ENCODE measurements at places on chromosomes 6 and 20. TPM values are rescaled to one million over a fixed set of nuclear protein-coding genes. Genes with fewer than 3 reads are reported as not detected.

CALHM4 gene
- not detected for total RNA-seq

LKAAEAR1 gene
- not detected for total RNA-seq

C20orf96 gene
- 70.1 TPM for total RNA-seq

C20orf141 gene
- total RNA-seq, result not detected

MYH7B gene
- 0.98 TPM for total RNA-seq

NFYA gene
- 62.7 TPM for total RNA-seq

C20orf144 gene
- 0.27 TPM for total RNA-seq

XKR7 gene
- total RNA-seq, result 2.7 TPM

KCNK5 gene
- 2.3 TPM for total RNA-seq

TAAR9 gene
- total RNA-seq, result not detected

MOG gene
- not detected for total RNA-seq

EYA2 gene
- total RNA-seq, result 0.73 TPM

IER3 gene
- total RNA-seq, result 23.2 TPM

KCNK15 gene
- total RNA-seq, result 0.27 TPM

CLPSL2 gene
- total RNA-seq, result not detected

RPS18 gene
- 1,974 TPM for total RNA-seq

NMBR gene
- 0.74 TPM for total RNA-seq

CRISP3 gene
- total RNA-seq, result not detected

ADGRB3 gene
- 1.8 TPM for total RNA-seq

SPATS1 gene
- not detected for total RNA-seq

CAGE1 gene
- total RNA-seq, result not detected

IL17A gene
- not detected for total RNA-seq

NKX2-4 gene
- not detected for total RNA-seq

BEND3 gene
- 22.4 TPM for total RNA-seq

C20orf204 gene
- total RNA-seq, result 3.3 TPM

AVP gene
- not detected for total RNA-seq

PLCB4 gene
- total RNA-seq, result 17.2 TPM

RIMS4 gene
- 8.2 TPM for total RNA-seq

UTRN gene
- total RNA-seq, result 263 TPM

ME1 gene
- total RNA-seq, result 9.5 TPM

MYMX gene
- not detected for total RNA-seq

SMPDL3A gene
- total RNA-seq, result 11.0 TPM

RBM39 gene
- total RNA-seq, result 515 TPM

PERP gene
- 68.3 TPM for total RNA-seq

ZC2HC1B gene
- not detected for total RNA-seq

SGK2 gene
- total RNA-seq, result 8.7 TPM

MATN4 gene
- total RNA-seq, result not detected

COL21A1 gene
- total RNA-seq, result 20.5 TPM

LY86 gene
- total RNA-seq, result not detected

PHF20 gene
- total RNA-seq, result 42.2 TPM

LPA gene
- 3.2 TPM for total RNA-seq

EEF1A1 gene
- 12,032 TPM for total RNA-seq

DUSP15 gene
- total RNA-seq, result 13.2 TPM

KCNQ5 gene
- total RNA-seq, result 1.0 TPM

GINS1 gene
- 25.2 TPM for total RNA-seq

RPS6KA2 gene
- total RNA-seq, result 43.1 TPM

IL20RA gene
- total RNA-seq, result 0.84 TPM

CDSN gene
- total RNA-seq, result not detected

SLC22A2 gene
- total RNA-seq, result not detected

SNAI1 gene
- total RNA-seq, result 1.7 TPM

OSTM1 gene
- total RNA-seq, result 11.8 TPM

Measured in progenitor cell of endocrine pancreas (in vitro differentiated cells).